Activated naive CD4-positive, alpha-beta T cell (primary cell): ENCODE measurements at places on chromosomes 7 and 10.

DNA sequence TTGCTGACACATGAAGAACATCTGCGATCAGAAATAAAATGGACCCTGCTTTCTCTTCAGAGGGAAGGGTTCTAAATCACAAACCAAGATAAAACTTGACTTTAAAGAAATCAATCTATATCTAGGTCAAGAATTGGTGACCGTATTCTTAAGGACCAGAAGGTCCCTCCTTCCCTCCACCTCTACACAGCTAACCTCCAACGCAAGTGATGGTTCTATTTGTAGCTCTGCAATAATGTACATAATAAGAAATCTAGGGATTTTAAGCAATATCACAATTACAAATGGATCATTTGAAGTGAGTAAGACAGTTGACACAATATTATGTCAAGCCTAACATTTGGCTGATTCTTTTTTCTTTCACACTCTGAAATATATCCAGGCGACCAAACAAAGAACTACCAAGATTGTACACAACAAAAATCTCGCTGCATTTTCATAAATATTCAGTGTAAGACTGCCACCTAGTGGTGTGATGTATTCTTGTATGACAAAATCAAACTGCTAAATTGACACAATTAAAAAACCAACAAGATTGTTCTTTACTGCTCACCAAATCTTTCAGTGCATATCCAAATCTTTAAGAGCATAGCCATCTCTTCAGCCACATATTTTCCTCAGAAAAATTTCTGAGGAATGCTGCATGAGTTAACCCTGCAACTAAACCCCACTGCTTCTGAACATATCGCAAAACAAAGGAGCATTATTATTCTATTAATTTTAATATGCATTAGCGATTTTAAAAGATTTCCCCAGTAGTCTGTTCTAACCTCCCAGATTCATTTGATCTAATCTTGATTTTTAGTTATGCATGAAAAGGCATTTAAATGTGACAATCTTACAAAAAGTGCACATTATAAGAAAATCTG lies 44.5 kb downstream of the ICA1 start:
- no peak for DNase-seq

DNA sequence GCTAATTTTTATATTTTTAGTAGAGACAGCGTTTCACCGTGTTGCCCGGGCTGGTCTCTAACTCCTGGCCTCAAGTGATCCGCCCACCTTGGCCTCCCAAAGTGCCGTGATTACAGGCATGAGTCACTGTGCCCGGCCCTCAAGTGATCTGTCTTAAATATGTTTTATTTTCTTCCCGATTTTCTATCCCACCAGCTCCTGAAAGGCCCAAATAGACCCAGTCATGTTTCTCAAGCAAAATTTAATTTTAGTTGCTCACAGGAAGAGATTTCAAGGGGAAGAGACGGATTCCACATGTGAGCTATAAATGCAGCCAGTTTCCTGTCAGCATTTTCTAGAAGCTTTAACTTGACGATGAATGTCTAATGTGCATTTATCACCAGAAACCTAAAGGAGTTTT lies 12.0 kb downstream of the DENND10 start:
- DNase-seq: no peak

- DNase-seq: no peak
Observed at GRCh38 chr7:79495544-79496272, 42.2 kb upstream of the MAGI2 start.

GRCh38 chr7:36752026-36752711 lies 27.9 kb upstream of the AOAH start:
- no peak for DNase-seq

DNA sequence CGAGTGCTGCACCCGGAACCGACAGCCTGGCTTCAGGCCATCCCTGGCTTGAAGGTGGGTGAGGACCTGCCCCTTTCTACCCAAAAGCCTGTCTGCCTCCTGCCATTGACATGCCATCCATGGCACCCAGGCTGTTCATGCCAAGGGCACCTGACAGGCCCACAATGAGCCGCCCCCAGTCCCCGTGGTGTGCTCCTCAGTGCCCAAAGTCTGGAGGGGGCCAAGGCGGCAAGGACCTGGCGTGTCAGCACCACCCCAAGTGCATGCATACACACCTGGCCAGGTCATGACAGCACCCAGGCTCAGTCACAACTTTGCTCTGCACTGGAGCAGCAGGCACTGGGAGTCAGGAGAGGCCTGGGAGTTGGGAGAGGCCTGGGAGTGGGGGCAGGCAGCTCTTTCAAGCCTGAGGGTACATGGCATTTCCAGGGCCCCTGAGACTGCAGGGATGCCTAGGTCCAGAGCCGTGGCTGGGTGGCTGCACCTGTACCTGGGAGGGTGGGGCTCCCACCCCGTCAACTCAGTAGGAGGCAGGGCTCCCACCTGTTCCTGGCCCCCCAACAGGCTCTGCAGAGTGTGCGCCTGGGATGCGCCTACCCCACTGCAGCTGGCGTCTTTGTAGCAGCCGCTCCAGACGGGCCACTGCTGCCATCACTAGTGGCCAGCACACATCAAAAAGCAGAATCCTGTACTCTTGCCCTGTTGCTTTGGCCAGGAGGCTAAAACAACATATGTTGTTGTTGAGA lies 71.7 kb downstream of the ZNF467 start:
- DNase-seq: no peak

- no peak for DNase-seq
Observed at GRCh38 chr10:14093730-14094484, 236.8 kb downstream of the FRMD4A start.

- no peak for DNase-seq
Observed at GRCh38 chr10:83262434-83262833, 876.9 kb upstream of the GHITM start.

DNA sequence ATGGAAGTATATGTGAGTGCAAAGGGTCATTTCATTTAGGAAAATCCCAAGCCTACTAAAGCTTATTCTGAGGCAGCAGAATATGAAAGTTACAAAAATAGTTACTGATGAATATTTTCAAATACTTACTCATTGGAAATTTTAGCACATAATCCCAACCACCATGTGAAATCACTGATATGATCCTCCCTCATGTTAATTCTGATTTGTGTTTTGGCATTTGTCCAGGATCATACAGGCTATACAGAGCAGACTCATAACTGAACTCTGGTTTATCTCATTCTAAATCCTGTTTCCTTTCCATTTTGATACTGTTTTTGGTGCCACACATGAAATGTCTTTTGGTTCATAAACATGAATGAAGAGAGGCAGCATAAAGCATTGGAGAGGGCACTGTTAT lies 3.4 kb upstream of the FAM24B start:
- DNase-seq: no peak

- no peak for DNase-seq
Observed at GRCh38 chr10:123007558-123008354, 839 bp downstream of the IKZF5 start.

DNA sequence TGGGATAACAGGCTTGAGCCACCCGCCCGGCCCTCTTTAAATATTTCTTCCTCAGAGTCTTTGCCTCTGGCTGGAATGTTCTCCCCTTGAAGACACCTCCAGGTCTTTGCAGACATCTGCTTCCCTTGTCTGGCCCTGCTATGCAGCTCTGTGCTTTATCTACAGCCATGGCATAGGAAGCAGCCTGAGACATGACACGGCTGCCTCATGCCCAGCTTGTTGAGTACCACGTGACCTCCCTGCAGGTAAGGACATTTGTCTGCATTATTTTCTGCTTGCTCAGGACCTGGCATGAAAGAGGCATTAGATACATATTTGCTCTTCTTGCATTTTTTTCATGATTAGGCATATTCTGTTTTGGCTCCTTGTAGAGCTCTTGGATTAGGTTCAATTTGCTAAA lies 113.8 kb upstream of the KLF6 start:
- no peak for DNase-seq

- DNase-seq: no peak
Observed at GRCh38 chr7:11155883-11156282, 182.2 kb downstream of the PHF14 start.

- no peak for DNase-seq
Observed at GRCh38 chr7:44277391-44277790, 48.0 kb downstream of the CAMK2B start.

DNA sequence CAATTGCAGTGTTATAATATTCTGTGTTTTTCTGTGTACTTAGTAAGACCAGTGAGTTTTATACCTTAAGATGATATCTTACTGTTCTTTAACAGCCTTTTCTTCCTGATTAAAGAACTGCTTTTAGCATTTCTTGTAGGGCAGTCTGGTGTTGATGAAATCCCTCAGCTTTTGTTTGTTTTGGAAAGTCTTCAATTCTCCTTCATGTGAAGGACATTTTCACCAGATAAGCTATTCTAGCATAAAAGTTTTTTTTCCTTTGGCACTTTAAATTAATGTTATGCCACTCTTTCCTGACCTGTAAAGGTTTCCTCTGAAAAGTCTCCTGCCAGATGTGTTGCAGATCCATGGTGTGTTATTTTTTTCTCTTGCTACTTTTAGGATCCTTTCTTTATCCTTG lies 1059.8 kb downstream of the LRMDA start:
- DNase-seq: no peak

- DNase-seq: no peak
Observed at GRCh38 chr10:18246967-18247366, 106.7 kb downstream of the CACNB2 start.

GRCh38 chr10:19778996-19779395 lies 37.2 kb upstream of the PLXDC2 start:
- DNase-seq: no peak

- no peak for DNase-seq
Observed at GRCh38 chr7:74029991-74030415, 2.0 kb downstream of the ELN start.

DNA sequence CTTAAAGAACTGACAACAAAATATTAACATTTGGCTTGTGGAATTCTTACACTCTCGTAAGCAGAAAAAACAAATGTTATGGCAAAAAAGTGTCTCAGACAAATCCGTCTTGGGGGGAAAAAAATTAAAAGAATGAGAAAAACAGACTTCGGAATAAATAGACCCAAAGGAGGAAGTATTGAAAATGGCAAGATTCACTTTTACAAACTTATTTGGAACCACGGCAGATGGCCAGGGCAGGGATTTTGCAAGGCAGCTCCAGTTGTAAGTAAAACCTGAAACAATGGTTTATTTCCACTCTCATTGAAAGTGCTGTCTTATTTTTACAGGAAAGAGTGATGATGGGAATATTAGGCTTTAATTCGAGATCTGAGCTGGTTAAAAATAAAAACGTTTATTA lies 1.5 kb upstream of the ZNF438 start:
- no peak for DNase-seq

GRCh38 chr10:7000061-7000460 lies 410.8 kb downstream of the SFMBT2 start:
- no peak for DNase-seq

DNA sequence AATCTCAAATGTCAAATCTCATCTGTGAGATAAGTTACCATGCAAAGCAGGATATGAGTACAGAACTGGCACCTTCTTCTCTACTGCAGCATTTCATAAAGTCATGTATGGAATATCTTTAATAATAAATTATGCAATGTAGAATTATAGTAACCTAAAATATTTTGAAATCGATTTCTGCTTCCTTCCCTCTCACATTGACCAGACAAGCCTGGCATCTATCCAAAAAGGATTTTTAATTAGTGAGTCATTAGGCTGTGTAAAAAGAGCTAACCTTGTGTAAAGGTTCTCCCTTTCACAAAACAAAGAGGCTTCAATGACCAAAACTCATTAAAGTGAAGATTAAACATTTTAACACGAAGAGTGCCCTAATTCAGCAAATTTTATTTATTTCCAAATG lies 48.8 kb upstream of the EXOC6 start:
- DNase-seq: no peak

DNA sequence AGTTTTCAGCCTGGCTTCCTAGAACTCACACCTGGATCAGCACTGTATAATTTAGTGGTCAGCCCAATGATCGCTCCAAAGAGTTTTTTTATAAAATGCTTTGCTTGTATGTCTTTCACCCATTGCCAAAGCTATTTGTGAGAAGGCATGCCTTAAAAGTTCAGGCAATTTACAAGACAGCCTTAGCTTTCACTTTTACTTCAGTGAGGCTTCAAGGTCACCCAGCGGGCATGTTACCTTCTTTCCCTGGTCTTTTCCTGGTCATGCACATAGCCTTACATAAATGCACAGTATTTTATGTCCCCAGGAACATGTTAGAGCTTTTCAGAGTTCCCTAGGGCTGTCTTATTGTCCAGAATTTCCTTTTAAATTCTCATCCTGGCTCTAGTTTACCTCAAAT lies 179.9 kb upstream of the TMEM72 start:
- DNase-seq: no peak

DNA sequence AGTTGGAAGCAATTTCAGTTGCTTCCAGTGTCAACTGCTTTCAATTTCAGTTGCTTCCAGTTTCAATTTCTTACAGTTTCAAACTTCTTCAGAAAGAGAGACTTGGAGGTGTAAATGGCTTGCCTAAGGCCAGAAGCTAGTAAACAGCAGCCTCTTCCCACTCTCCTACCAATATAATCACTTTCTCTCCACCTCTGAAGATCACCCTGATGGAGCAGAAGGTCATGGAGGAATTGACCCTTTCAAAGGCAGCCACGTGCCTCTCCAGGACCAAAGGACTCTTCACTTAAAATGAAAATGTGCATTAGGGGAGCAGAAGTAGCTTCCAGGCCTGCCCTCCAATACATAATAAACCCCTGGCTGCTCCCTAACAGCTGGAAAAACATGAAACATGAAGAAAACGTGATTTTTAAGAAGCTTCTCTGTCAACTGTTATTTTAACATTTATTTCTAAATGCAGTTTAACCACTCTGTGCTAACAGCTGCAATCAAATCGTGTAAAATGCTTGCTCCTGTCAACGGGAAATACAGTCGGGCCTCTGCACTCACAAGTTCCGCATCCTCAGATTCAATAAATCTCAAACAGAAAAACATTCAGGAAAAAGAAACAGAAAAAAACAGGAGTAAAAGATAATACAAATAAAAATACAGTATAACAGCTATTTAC lies 1020.6 kb downstream of the XPNPEP1 start:
- DNase-seq: no peak
